Renal cortical epithelial cell (primary cell): ENCODE measurements at places on chromosomes 3 and 15.

GRCh38 chr15:47587940-47588802, 129.1 kb upstream of the SEMA6D start:
- no peak for DNase-seq

DNA sequence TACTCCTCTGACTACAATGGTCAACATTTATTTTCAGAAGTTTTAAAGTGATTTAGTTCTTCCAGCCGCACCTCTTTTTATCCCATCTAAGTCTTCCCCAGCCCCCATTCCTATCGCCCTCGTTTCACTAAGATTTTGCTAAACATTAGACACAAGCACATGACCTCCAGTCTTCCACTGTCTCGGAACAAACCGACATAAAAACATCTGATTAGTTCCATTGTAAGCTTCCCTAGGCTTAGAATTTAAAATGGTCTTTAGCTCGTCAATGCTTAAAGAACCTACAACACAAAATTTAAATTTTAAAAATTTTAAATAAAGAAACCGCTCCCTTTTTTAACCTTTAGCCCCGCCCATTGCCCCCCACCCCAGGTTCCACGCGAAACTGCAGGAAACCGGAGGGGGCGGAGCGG, 284 bp upstream of the TSC22D2 start:
- DNase-seq: peak; percentile 78

DNA sequence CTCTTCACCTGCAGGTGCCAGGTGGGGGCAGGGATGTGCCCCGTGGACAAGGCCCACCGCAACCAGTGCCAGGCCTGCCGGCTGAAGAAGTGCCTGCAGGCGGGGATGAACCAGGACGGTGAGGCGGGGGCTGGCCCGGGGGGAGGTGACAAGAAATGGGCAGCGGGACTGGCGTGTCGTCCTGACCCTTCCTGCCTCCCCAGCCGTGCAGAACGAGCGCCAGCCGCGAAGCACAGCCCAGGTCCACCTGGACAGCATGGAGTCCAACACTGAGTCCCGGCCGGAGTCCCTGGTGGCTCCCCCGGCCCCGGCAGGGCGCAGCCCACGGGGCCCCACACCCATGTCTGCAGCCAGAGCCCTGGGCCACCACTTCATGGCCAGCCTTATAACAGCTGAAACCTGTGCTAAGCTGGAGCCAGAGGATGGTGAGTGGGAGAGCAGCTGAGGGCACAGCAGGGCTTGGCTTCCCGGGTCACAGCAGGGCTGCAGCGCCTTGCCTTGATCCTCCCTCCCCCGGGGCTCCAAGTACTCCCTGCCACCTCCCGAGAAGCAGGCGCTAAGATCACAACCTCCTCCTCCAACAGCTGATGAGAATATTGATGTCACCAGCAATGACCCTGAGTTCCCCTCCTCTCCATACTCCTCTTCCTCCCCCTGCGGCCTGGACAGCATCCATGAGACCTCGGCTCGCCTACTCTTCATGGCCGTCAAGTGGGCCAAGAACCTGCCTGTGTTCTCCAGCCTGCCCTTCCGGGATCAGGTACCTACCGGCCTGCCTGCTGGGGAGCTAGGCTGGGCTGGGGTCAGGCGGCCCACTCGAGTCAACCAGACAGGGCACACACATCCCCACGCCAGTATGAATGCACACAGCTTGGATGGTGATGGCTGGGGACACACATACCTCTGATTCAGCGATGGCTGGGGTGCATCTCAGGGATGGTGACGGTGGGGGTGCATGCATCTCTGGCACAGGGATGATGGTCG, 1.7 kb downstream of the NR2E3 start:
- DNase-seq: no peak

GRCh38 chr3:41405466-41405865, 206.2 kb downstream of the CTNNB1 start:
- no peak for DNase-seq

DNA sequence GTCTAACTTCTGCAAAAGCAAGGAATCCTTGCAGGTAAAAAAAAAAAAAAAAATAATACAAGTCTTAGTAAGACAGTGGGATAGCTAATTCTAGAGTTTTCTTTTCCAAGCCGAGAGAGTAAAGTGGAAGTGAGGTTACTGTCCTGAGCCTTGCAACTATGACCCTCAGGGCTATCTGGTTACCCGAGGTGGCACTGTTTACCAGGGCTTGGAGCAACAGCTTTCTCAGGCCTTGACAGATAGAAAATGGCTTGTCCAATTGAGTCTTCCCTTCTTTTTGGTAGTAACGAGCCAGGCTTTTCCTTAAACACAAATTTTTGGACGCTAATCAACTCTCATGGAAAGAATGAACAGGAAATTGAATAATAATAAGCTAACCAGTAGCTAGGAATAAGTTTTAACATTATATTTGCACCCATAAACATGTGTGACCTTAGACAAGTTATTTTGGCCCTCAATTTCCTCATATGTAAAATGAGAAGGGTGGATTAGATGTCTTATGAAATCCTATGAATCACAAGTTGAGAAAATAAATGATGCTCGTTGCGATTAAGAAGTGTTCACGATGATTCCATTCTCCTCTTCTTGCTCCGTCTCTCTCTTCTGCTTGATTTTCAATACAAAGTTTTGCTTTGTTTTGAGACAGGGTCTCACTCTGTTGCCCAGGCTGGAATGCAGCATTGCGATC, 236.9 kb upstream of the KBTBD8 start:
- DNase-seq: no peak

DNA sequence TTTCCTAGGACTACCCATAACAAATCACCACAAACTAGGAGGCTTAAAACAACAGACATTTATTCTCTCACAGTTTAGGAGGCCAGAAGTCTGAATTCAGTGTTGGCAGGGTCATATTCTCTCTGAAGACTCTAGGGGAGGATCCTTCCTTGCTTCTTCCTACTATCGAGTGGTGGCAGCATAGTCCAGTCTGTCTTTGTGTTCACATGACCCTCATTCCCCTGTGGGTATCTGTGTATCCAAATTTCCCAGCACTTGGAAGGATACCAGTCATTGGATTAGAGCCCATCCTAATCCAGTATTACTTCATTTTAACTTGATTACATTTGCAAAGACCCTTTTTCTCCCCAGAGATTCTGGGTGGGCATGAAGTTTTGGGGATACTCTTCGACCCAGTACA, 63.8 kb downstream of the GMPS start:
- DNase-seq: no peak

GRCh38 chr3:132079147-132079546, 44.3 kb upstream of the CPNE4 start:
- DNase-seq: no peak

DNA sequence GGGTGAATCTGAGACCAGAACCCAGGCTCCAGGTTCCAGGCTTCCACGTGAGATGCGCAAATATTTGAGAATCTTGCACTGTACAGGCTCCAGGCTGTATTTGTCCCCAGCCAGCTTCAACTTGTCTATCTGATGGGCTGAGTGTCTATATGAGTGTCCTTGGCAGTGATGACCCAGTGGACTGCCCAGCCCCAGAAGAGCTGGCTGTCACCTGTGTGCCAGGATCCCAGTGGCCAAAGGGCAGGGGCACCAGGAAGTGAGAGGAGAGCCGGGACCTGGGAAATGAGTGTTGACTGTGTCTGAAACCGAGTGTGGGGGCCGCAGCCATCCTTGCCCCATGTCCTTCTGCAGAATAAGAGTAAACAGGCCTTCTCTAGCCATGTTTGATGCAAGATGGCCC, 10.4 kb downstream of the FAH start:
- DNase-seq: no peak

DNA sequence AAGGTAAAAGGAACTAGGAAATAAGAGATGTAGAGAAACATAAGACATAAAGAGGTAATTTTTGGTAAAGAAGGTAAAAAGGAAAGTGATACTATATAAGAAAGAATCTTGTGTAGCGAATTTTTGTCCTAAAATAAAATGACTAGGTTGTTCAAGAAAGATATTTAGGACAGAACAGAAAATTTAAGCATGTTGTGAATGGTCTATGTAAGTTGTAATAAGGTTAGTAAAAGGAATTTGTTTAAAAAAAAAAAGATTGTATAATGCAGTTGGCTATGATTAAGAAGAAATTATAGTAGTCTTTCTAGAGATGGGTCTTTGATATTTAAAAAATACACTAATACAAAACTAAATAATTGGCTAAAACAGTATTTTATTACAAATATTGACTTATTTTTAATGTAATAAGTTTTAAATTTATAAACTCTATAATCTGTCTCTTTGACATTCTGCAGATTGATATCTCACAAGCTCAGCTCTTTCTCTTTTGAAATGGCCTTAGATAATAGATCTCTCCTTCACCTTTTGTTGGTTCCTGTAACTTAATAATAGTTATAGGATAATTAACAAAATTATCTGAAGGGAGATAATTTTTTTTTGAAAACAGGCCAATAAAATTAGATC, 3.7 kb upstream of the SLC41A3 start:
- DNase-seq: no peak

DNA sequence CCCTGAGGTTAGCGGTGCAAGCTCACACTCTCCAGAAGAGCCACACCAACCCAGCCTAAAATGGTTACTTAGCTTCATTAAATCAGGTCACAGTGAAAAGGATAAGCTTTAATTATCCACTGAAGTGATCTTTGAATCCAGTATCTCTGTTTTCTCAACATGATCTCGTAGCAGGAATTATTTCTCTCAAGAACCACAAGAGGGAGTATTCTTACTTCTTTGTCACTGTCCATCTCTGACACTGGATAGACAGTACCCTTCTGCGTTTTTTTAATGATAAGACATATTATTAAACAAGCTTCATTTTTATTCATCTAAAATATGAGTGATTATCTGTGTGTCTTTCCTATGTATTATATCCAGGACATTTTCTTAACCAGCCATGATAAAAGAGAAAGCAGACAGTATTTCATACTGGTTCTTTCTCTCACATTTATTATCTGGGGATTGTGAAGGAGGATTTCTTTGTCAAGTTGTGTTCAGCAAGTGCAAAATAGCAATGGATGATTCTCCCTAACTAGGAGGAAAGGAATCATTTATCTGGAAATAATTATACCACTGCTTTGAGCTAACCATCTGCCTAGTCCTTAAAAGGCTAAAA, 105.4 kb upstream of the CCDC54 start:
- DNase-seq: peak; percentile 62

- no peak for DNase-seq
Measured at GRCh38 chr3:87462228-87462627, 185.8 kb upstream of the POU1F1 start.

GRCh38 chr3:183254487-183255347, 1.7 kb downstream of the B3GNT5 start:
- DNase-seq: no peak

DNA sequence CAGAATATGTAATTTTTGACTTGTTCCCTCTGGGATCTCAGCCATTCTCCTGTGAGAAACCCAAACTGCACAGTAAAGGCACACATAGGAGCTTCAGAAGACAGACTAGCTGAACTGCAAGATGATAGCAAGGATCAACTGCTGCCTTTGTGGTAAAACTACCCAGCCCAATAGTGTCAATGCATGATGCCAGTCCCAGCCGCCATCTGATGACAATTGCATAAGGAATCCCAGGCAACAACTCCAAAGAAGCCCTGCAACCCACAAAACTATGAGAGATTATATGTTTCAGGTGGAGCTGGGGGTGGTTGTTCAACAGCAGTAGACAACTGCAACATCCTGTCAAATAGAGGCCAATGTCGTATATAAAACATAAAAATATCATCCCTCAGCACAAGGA, 192.4 kb upstream of the ARPP21 start:
- no peak for DNase-seq

GRCh38 chr3:37779289-37780152, 82.2 kb upstream of the CTDSPL start:
- DNase-seq: peak; percentile 83

GRCh38 chr3:65174713-65175112, 486.9 kb upstream of the ADAMTS9 start:
- DNase-seq: no peak

DNA sequence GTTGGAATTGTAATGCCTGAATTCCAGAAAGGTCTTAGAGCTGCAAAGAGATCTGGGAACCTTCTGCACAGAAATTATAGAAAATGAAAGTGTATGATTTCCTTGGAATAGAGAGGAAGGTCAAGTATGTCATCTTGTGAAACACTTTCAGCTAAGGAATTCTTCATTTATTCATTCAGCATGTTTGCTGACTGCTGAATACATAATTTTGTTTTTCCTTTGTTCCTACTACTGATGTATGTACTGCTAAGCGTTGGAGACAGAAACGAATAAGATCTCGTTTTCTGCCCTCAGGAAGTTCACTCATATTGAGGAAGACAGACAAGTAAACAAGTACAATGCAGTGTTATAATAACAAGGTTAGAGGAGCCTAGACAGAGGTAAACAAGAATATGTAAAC, 14.3 kb upstream of the IL20RB start:
- DNase-seq: no peak

DNA sequence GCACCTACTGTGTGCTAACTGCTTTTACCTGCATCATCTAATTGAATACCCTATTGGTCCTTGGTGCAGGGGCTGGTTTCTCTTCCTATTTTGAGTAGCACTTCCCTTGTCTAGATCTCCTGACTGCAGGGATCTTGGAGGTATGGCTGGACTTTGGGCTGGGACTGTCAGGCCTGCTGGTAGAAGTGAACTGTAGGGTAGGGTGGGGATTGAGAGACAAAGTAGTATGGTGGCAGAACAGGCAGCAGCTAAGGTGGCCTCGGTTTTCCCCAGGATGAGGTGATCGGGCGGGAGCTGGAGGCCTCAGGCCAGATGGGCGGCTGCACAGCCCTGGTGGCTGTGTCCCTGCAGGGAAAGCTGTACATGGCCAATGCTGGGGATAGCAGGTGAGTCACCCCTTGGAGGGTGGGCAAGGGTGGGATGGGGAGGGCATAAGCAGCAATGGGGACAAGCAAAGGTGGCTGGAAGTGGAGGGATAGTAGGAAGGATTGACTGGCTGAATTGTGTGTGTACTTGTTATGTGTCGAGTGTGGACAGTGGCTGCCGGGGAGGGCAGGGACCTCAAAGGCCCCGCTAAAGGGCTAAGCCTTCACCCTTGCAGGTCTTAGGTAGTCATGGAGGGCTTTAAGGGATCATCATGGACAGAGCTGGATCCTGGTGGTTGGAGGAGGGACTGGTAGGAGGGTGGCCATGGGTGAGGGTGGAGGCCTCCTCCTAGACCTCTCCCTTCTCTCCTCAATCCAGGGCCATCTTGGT, 2.0 kb downstream of the PPM1M start:
- DNase-seq: no peak

- no peak for DNase-seq
Measured at GRCh38 chr3:4698125-4698821, 205.1 kb downstream of the ITPR1 start.

DNA sequence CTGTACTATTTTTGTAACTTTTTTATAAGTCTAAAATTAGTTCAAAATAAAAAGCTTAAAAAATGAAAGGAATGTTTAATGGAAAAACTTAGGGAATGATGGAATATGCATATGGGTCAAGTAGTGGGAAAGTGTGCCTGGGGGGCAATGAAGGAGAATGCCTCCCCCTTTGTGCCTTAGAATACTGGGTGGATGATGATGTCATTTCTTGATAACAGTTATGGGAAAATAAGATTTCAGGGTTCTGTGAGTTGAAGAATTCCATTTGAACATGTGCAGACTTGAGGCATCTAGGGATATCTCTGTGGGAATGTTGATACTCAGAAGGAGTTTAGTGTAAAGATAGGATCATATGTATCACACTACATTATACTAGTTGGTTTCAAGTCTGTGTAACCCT, 13.8 kb downstream of the WDR93 start:
- DNase-seq: no peak

- DNase-seq: peak; percentile 70
Measured at GRCh38 chr15:73240866-73241499, 127.8 kb downstream of the HCN4 start.
